ENCODE measurements at places on chromosomes 12 and 14. TPM values are rescaled to one million over a fixed set of nuclear protein-coding genes. Genes with fewer than 3 reads are reported as not detected.

The DNAI7 gene
- total RNA-seq, result 3.0 TPM

The TSPAN8 gene
- total RNA-seq, result 10.8 TPM

The EMP1 gene
- total RNA-seq, result 115 TPM

The APOF gene
- not detected for total RNA-seq

- no peak for DNase-seq
Measured at GRCh38 chr14:67883717-67884116, 64.1 kb downstream of the RAD51B start.

DNA sequence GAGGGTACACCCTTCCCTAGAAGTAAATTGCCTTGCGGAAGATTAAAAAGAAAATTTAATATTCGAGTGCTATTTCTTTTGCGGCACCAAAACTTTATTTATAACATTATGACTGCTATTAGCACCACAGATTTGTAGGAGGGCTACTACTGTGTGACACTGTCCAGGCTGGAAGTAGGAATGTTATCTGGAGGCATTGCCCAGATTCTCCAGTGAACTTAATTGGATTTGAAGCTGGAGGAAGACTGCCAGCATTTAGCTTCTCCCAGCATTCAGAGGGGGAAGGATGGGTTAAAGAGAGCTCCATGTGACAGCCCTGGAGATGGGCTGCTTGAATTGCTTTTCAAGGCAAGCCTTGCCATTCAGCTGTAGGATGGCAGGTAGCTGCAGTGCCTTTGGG is 107.0 kb upstream of the RBM19 start:
- DNase-seq, result no peak

All from upper lobe of left lung (tissue), 6 donors.